ENCODE measurements at places on chromosomes 11 and 22.

DNA sequence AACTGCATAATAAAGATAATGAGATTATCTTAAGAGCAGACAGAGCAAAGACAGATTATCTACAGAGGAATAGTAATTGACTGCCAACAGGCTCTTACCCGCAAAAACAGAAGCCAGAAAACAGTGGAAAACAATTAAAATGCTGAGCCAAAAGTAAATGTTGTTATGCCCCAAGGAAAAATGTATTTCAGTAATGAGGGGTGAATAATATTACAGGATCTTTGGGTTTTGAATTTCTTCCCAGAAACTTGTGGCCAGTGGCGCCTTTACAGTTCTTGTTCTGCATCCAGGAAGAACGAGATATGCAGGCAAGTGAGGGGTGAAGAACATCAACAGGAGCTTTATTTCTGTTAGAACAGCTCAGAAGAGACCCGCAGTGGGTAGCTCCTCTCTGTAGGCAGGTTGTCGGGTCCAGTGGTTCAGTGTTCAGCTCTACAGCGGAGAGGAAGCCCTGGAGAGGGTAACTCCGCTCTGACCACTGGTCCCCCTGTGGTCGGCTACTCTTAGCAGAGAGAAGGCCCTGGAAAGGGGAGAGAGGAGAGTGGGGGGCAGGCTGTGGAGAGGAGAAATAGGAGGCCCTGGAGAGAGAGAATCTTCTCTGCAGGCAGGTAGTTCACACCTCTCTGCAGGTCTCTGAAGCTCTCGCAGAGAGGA, 51.8 kb upstream of the SC5D start:
- no peak for DNase-seq

- no peak for DNase-seq
These were observed 25.2 kb downstream of the FAM76B start for GRCh38 chr11:95764267-95764898.

DNA sequence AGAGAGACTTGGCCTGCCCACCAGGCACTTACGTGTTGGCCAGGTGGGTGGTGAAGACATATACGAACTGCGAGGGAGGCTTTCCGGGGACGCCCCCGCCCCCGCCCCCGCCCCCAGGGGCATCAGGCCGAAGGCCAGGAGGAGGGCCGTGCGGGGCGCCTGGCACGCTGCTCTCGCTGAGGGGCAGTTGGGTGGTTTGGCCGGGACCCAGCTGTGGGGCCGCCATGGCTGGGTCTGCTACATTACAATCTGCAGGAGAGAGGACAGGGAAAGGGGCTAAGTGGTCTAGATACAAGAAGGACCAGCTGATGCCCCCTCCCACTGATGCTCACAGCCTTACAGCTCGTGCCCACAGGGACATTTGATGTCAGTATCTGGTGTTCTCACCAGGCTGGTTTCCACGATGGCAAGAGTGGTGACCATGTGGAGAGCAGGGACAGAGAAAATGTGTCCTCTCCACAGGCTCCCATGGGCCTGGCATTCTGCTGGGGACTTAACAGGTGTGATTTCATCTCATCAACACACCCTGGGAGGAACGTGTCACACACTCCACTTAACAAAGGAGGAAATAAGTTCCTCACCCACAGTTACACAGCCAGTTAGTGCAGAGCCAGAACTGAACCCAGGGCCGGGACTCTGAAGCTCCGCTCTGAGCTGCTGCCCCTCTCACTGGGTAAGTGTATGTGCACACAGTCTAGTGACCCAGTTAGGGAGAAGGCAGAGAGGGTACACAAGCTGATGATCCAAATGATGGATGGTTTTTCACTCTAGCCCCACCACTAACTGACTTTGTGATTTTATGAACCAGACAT, 19.7 kb downstream of the CXCR5 start:
- DNase-seq: no peak

GRCh38 chr11:71342951-71343827, 90.8 kb upstream of the SHANK2 start:
- DNase-seq: no peak

- no peak for DNase-seq
These were observed 113.3 kb downstream of the TRIM29 start for GRCh38 chr11:120024586-120024985.

GRCh38 chr22:36197514-36198146, 4.0 kb downstream of the APOL4 start:
- no peak for DNase-seq

- DNase-seq: no peak
These were observed 4.2 kb upstream of the SYT7 start for GRCh38 chr11:61585115-61585514.

DNA sequence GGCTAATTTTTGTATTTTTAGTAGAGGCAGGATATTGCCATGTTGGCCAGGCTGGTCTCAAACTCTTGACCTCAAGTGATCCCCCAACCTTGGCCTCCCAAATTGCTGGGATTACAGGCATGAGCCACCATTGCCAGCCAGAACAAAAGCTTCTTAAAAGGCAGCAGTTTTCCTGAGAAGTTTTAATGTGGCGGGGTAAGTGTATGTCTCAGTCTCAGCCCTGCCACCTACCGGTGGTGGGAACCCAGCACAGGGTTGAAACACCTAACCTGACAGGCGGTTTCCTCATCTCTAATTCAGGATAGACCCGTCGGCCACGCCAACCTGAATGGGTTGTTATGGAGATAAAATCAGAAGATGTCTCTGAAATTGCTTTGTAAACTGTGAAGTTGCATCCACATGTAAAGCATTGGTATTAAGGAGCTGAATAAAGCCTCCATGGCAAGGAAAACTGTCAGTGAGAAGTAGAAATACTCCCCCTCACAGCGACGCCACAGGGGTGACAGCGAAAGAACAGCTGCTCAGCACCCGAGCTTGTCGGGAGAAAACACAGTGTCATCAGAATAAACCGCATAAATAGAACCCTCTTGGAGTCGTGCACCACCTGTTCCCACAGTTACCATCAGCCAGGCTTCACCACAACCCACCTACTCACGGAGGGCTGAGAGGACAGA, 165.9 kb upstream of the NCAM1 start:
- no peak for DNase-seq

DNA sequence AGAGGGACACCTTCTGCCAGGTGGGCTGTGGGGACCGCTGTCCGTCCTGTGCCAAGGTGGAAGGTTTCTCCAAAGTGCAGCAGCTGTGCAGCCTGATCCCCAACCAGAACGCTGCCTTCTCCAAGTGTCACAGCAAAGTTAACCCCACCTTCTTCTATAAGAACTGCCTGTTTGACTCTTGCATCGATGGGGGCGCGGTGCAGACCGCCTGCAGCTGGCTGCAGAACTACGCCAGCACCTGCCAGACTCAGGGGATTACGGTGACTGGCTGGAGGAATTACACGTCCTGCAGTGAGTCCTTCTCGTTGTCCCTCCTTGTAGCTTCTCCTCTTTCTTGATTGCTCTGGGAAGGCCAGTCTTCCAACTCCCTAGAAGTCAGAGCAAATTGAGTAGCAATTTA, 44.8 kb downstream of the TECTA start:
- no peak for DNase-seq

DNA sequence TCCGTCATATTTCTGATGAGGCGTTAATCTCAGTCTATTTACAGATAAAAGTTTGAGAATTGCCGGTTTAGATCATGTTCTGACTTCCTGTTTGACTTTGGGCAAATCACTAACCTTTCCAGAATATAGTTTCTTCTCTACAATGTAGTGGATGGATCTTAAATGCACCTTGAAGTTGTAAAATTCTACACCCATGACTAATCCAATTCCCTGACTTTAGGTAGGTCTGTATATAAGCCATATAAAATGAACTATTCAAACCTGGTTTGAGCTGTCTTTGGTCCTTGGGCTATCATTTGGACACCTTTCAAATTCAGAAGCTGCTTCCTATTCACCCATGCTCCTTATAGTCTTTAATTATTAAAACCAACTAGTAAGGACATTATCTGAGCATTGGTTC, 52.2 kb upstream of the BLID start:
- DNase-seq: no peak

DNA sequence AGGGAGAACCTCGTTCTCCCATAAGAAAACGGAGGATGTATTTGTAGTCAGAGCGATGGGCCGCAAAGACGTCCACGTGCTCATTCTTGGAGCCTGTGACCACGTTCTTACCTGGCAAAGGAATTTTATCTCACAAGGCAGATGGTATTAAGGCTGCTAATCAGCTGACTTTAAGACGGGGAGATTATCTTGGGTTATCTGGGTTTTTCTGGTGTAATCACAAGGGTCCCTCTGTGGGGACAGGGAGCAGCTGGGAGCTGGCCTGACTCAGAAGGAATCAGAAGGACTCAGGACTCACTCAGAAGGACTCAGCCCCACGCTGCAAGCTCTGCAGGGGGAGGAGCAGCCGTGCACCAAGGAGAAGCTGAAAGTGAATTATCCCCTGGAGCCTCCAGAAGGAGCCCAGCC, 7.5 kb upstream of the SIGIRR start:
- DNase-seq: no peak

DNA sequence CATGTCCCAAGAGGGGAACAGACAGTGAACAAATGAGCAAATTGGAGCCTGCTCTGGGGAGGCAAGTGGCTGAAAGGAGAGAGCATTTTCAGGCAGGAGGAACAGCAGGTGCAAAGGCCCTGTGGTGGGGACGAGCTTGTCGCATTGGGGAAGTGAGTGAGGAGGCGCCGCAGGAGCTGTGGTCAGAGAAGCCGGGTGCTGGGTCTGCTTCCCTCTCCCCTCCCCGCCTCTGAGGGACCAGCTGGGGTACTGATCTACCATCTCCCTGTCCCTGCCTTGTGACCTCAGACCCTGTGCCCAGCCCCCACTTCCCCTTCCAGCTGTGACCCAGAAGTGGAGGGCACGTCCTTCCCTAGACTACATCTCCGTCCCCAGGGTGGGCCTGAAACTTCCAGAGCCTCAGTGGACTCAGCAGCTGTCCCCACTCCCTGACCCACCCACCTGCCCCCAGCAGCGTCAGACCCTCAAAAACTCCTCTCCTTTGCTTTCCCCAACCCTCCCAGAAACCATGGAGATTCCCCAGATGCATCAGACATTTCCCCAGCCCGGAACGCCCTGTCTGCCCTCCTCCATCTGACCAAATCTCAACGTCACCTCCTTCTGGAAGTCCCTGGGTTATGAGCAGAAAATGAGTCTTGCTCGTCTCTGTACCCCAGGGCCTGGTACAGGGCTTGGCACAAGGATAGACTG, 19.7 kb upstream of the PDGFB start:
- no peak for DNase-seq

- DNase-seq: no peak
These were observed 9.5 kb downstream of the APOL6 start for GRCh38 chr22:35657571-35658312.

DNA sequence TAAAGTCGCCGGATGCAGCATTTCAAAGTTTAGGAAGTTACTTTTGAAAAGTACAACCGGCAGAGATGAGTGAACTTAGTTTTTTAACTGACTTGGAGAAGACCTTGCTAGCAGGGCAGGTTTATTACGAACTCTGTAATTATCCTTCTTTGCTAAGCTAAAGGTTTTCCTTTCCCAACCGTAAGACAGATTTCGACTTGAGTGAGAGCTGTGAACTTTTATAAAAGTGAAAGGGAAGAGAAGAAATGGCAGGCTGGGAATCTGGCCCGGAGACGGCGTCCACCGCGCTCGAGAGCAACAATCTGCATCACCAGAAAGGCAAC, 659 bp upstream of the TEAD1 start:
- no peak for DNase-seq

GRCh38 chr22:48237466-48238283, 1475.2 kb downstream of the TBC1D22A start:
- DNase-seq: no peak

DNA sequence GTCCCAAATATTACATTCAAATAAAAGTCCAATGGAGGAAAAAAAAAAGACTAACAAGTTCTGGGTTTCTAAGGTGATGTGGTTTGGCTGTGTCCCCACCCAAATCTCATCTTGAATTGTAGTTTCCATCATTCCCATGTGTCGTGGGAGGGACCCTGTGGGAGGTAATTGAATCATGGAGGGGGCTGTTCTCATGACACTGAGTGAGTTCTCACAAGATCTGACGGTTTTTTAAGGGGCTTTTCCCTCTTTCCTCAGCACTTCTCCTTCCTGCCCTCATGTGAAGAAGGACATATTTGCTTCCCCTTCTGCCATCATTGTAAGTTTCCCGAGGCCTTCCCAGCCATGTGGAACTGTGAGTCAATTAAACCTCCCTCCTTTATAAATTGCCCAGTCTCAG, 7.9 kb upstream of the MS4A2 start:
- DNase-seq: no peak

- DNase-seq: no peak
These were observed 594.1 kb downstream of the TBC1D22A start for GRCh38 chr22:47356511-47357011.

DNA sequence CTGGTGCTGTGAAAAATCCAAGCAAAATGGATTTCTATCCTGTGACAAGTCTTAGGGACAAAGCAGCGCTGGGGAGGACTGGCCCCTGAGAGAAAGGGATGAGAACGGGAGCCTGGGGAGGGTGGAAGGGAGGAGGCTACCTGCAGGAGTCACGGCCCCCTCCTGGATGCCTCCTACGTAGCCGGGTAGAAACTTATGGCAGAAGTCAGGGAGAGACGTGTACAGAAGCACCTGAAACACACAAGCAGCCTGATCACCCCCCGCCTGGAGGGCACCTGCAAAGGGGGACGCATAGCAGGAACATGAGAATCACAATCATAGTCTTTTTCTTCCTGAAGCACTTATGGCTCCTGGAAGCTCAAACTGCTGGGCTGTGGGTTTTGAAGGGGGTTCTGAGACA, 6.1 kb downstream of the DHCR7 start:
- no peak for DNase-seq

- no peak for DNase-seq
These were observed 243.5 kb upstream of the ANO3 start for GRCh38 chr11:26088391-26088790.

DNA sequence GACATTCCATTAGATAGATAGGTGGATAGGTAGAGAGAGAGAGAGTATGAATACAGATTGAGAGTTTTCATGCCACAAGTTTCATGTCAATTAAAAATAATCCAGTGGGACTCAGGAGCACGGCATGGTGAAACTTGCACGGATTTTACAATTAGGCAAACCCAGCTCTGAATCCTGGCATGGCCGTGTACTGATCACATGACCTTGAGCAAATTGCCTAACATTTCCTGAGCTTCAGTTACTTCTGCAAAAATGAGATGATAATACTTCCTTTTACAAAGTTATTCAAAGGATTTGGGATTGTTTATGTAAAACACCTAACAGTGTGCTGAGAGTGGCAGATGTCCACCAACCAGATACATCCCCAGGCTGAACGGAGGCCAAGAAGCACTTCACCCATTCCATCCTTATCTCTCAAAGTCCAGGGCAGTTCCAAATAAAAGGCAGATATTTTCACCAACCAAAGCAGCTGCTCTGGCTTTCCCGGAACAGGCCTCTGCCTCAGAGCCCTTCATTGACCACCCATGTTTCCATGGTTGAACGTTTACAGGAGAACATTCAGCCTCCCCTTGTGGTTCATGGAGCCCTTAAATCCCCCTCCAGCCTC, 17.9 kb downstream of the APLNR start:
- no peak for DNase-seq

Measured in stimulated activated CD8-positive, alpha-beta memory T cell treated with anti-CD3 and anti-CD28 coated beads, Interleukin-4, amount 100 ng/mL, for 4 hours (primary cell).